ENCODE measurements at places on chromosomes 1 and 21. TPM values are rescaled to one million over a fixed set of nuclear protein-coding genes. Genes with fewer than 3 reads are reported as not detected.

The SLC5A9 gene
- not detected for total RNA-seq

The WNT3A gene
- total RNA-seq: not detected

The CAPN2 gene
- total RNA-seq: 36.8 TPM

The ZNF648 gene
- 0.12 TPM for total RNA-seq
